ENCODE measurements at places on chromosomes 6 and 20.
A peak's percentile ranks its signal among the peaks of the same experiment; 100 is the strongest.

GRCh38 chr6:125821825-125822281, 31.1 kb downstream of the NCOA7 start:
- DNase-seq, result no peak

- no peak for DNase-seq
These were observed 40.5 kb downstream of the FAM120B start for GRCh38 chr6:170347091-170347490.

DNA sequence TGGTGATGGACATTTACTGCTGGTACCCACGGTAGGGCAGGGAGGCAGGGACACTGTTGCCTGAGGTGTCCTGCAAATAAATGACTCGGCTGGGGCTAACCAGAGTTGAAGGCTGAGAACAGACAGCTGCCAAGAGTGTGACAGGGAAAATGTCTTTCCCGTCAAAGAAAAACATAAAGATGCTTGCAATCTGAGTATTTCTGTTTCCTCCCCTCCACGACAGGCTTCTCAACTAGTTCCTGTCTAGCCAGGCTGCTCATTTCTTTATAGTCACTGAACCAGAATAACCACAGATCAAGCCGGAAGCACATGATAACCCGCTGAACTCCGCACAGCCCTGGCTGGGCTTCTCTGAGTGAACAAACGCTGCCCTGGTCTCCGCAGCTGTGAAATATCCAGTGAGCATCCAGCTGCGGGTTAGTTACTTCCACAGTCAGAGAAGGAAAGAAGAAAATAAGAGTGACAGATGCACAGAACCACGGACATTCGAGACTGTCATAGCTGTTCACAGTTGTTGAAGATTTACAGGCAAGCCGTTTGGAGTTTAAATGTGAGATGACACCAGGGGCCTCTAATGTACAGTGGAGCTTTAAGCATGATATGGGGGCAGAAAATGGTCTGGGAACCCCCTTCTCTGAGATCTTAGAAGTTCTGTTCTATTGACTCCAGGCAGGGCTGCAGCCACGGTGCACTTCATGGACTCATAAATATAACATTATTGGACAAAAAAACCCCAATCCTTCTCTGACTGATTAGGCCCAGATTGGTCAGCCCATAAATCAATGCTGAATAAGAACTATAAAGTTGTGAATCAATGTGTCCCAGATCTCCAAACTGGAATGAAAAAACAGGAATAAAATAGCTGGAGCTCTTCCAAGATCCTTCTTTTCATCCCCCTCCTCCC, 299.9 kb upstream of the SUPT3H start:
- DNase-seq, result peak; percentile 57

DNA sequence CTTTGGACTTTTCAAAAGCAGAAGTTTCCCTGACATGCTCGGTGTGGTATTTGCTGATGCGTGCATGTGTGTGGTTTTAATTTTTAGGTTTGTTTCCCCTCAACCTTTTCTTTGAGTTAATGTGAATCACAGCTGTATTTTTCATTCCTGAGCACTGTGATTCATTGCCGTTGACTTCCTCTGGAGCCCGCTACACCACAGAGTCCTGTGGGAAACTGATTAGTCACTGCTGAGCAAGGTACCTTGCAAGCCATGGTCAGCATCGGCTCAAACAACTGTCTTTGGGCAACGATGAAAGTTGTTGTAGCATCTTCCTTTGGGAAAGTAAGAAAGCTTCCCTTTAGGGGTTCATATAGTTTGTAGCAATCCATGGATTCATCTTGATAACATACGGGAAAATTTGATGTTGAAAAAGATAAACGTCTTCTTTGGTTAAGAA, 57.5 kb downstream of the RIN2 start:
- DNase-seq, result no peak

DNA sequence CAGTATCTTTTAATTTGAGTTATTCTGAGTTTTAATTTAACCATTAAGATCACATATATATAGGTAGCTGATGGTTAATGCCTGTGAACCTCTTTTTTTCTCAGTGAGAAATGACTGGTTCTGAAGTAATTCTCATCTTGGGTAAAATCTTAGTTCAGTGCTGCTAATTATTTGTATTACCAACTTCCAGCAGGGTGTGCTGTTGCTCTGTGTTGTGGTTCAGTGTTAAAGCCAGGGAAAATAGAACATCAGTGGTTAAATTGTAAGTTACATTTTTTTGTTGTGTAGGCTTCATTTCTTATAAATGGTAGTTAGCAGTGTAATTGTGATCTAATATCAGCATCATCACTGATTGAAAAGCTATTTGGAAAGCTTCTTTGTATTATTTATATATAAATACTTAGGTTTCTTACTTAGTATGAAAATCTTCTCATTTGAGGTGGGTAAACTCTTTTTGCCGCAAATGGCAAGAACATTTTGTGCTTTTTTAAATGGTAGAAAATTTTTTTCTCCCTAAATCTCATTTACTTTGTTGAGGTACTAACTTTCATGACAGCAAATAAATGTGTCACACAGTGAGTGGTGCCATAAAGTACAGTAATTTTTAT, 43.7 kb downstream of the CDC5L start:
- peak; percentile 6 for DNase-seq

- no peak for DNase-seq
These were observed 544.1 kb downstream of the QKI start for GRCh38 chr6:163958646-163959045.

GRCh38 chr20:16947479-16947878, 199.3 kb downstream of the OTOR start:
- no peak for DNase-seq

DNA sequence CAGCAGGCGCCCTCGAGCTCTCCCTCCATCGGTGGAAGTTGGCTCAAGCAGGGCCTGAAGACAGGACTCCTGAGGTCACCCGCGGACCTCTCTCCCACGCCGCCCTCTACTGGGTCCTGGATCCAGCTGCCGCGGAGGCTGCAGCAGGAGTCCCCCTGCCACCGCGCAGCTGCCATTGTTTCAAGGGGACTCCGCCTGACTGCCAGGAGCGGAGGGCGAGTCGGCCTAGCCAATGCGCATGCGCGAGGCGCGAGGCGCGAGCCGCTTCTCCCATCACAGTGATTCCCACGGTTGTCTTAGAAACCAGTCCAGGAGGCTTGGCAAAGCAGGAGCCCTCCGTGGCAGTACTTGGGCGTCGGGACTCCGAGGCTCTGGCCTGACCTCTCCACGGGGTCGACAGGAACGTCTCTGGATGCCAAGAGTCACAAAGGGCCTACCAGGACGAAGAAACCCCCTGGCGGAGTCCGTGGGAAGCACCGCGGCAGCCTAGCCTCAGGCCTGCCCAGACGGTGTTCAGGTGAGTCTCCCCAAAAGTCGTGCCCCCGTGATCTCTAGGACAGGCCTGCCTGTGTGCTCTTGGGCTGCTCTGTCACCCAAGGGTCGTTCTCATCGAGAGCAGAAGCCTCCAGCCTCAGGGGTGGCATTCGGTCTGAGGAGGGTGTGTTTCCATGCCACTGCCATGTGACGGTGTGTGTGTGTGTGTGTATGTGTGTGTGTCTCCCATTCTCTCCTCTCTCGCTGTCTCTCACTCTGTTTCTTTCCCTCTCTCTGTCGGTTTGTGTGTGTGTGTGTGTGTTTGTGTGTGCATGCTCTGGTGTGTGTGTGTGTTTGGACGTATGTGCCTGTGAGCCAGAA, 290.6 kb upstream of the ZNF337 start:
- peak; percentile 66 for DNase-seq
